HEK293T (cell line): ENCODE measurements at places on chromosomes 6 and 20.

GRCh38 chr6:87925373-87926060, 122.1 kb upstream of the SPACA1 start:
- no peak for DNase-seq

DNA sequence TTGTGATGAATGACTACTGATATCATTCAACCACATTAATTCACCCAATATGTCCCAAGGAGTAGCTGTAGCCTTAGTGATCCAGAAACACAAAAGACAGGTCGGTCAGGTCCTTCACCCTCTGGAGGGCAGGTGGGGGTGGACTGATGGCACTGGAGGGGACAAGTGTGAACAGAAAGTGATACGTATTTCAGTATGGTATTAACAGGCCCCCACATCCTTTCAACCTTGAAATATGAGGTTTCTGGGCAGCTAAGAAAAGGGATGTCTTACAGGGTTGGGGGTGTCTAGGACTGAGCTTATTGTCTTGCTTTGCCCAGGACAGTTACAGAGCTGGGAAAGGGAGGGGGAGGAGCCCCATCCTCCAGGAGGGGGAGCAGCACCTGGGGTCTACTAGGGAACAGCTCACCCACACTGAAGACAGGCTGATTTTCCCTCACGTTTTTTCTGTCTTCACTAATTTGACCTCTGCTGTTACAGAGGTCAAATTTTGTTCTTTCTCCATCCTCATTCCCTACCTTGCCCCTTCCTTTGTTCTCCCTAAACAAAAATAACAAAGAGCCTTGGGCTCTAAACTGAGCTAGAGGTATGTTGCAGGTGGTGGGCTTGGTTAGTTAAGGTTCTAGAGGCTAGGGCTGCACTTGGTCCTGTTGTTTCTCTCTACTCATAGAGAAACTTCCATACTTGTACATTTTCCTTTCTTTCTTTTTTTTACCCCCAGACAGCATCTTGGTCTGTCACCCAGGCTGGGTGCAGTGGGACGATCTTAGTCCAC, 38.0 kb upstream of the EEF1A1 start:
- no peak for DNase-seq

- no peak for DNase-seq
Observed at GRCh38 chr6:158172001-158172400, 3.9 kb downstream of the GTF2H5 start.

DNA sequence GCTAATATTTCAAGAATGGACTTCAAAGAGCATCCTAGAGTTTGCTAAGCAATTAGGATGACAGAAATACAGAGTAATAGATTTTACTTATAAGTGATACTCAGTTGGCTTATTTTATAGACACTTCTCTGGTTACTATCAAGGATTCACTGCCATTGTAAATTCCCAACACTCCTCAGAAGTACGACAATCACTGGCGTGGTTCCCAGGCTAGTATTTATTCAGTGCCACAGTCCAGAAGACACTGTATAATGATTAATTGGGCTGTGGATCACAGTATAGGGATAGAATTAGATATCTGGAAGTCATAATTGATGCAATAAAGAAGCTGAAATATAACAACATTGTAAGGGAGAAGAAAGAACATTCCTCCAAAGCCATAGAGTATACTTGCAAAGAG, 15.7 kb downstream of the MANEA start:
- DNase-seq: no peak

DNA sequence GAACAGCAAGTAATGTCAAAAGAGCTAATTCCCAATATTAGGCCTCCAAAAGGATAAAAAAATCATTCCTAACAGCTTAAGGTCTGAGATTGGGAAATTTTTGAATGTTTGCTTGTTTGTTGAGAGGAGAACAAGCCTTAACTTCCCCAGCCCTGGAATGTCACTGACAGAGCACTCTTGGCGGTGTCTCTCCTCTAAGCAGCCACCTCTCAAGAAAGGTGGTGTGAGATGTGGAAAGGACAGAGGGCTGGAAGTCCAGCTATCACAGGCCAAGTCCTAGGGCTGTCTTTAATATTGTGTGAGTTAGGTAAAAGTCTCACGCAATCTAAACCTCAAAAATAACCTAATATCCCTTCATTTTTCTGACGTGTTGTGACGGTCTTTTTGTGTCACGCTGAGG, 101.6 kb downstream of the MTFR2 start:
- DNase-seq: no peak

DNA sequence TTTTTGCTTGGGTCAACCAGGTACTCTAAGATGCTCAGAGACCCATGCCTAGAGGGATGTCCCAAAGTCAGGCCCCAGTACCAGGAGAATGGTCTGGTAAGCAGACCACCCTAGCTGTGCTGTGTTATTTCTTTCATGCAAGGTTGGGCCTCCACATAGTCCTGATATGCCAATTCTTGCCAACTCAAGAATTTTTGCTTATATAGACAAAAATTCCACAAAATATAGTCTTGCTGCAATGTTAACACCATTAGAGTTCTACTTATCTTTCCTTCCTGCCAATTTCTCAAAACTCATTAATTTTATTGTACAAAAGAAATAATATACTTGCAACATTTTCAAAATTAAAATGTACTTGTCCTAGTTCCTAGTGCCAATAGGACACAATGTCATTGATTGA, 33.9 kb upstream of the TINAG start:
- DNase-seq: no peak

GRCh38 chr6:92433911-92434310, 985.4 kb downstream of the EPHA7 start:
- DNase-seq: no peak

DNA sequence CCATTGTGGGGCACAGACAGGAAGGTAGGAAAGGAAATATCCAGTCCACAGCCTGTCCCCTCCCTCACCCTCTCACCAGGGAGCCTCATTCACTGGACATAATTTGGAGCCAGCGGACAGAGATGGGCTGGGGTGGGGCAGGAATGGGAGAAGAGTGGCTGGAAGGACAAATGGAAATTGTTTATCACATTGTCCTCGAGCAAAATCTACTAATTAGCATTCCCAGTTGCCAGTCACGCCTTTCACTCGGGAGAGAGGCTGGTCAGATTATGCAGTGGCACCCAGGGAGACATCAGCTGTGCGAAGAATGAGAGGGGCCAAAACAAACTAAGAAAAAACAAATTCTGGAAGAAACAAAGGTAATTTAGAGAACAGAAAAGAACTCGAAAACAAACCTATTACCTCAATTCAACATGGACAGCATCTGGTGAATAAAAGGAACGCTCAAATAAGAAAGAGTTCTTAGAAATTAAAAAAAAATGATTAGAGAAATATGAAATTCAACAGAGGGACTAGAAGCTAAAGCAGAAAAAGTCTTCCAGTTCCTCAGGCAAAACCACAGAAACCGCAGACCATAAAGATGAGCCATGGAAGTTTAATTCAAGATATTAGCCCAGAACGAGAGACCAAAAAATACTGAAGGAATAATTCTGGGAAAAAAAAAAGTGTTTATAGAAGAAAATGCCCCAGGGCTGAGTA, 108.5 kb upstream of the RALGAPA2 start:
- no peak for DNase-seq

- DNase-seq: no peak
Observed at GRCh38 chr20:21179757-21180156, 53.9 kb downstream of the KIZ start.

DNA sequence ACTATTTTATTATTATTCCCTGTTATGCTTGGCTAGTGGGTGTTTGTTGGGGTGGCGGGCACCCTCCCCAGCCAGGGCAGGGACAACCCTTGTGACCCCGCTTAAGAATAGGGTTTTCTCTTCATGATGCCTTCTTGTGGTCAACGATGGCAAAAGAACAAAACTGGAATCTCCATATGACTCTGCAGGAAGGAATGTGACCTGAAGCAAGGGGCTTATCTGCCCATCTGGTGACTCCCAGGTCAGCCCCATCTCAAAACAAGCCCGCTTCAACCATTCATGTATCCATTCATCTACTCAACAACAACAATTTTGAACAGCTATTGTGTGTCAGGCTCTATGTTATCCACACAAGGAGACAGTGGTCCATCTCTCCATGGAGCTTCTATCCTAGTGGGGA, 30.9 kb upstream of the TGM6 start:
- no peak for DNase-seq

- DNase-seq: no peak
Observed at GRCh38 chr6:85403331-85404015, 46.4 kb upstream of the NT5E start.

DNA sequence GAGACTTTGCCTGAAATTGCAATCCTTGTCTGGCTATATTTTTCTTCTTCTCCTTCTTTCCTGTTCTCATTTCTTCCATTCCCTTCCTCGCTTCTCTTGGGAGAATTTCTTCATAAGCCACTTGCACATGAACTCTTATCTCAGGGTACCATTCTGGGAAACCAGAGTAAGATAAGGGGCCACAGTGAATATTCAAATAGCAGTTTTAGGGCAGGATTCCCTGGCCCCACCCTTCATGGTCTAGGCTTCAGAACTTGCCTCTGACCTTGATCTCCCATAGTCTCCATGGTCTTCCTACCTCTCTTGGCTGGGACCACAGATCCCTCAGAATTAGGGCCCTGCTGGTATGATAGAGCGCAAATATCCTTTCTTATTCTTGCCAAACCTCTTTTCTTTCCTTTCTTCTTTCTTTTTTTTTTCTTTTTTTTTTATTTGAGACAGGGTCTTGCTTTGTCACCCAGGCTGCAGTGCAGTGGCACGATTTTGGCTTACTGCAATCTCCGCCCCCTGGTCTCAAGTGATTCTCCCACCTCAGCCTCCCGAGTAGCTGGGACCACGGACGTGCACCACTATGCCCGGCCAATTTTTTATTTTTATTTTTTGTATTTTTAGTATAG, 123.0 kb upstream of the CITED2 start:
- no peak for DNase-seq

DNA sequence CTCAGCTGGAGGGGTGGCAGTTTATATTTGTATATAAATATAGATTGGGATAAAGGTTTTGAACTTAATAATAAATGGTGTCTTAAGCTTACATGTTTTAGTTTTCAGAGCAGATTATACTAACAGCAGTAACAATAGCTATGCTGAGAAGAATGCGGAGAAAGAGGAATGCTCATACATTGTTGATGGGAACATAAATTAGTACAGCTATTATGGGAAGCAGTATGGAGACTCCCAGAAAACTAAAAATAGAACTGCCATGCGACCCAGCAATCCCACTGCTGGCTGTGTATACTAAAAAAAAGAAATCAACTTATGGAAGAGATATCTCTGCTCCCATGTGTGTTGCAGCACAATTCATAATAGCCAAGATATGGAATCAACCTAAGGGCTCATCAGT, 127.9 kb downstream of the BCKDHB start:
- no peak for DNase-seq

DNA sequence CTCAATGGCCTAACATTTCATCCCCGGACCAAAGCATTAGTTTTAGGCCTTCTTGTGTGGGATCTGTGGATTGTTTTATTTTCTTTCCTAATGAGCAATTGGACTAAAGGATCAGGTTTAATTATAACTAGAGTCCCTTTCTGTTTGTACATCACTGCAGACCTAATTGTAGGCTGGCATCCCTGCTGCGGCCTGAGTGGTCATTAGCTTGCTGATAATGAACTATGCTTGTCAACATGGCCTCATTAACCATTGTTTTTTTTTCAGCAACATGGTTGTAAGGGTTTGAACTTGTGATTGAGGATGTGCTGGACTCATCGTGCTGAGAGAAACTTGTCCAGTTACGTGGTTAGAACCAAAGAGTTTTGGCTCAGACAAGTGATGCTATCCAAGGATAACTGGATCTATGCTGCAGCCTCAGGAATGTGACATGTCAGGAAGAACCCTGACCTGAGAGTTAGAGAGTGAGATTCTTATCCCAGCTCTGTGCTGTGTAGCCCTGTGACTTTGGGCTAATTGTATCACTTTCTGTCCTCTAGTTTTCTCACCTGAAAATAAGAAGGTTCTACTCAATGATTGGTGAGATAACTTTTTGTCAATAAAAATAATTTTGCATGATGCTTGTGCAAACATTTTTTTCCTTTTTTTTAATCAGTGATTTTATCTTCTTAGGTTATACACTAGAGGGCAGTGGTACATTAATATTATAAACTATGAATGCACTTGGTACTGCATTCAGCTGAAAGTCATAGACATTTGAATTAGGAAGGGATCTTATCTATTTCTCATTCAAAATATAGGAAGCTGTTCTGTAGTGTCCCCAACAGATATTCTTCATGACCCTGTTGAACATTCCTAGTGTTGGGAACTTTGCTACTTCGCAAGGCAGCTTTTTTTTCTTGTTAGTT, 140.9 kb downstream of the RNF144B start:
- DNase-seq: no peak

DNA sequence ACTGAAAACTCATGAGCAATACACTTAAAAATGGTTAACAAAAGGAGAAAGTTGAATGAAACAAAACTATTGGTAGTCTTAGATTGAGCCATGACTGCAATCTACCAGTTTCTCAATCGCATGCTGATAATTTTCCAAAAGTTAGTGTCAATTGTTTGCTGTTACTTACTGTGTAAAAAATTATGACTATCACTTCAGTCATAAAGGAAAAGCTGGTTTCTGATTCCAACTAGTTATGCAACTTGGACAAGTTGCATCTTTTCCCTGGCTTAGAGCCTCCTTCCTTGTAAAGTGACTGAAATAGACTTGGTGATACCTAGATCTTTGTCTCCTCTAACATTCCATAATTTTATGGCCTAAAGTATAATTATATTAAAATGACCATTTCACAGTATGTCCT, 88.3 kb upstream of the PAK5 start:
- DNase-seq: no peak

DNA sequence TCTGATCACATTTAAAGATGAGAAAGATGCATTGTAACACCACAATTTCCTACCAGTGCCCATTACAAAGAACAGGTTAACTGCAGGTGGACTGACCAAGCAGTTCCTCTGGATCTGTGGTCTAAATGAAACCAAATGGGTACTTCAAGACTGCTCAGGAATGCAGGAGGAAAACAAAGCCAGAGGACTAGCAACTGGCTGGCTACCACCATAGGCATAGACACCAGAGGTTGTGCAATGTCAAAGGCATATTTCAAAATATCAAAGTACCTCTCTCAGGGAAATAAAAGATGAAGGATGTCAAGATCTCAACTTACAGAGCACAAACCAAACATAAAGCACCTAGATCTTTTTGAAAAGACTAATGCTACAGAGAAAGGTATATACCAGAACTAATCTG, 65.5 kb downstream of the GMDS start:
- no peak for DNase-seq

DNA sequence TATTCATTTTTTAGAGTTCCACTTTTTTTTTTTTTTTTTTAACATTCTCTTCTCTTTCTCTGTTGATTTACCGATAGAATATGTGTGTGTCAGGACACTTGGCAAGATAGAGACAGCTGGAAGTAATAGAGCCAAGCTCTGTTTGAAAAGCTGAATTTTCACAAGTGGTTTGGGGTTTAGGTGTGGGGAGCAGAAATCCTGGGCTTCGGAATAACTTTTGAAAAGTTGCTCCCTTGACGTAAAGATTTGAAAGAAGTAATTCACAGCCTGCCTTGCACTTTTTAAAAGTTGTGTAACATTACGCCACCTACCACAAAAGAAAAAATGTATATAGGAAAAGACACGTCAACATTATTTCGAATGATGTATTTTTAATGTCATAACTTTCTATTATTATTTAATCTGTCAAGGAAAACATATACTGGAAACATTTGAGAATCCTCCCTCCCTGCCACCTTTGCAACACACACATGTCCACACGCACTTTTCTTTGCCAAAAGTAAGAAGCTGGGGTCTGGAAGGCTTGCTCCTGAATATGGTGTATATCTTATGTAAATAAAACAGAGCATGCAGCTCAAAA, 917.9 kb downstream of the KIF16B start:
- DNase-seq: no peak

- no peak for DNase-seq
Observed at GRCh38 chr6:140806431-140806830, 1326.3 kb upstream of the GJE1 start.

- DNase-seq: no peak
Observed at GRCh38 chr20:58392286-58392685, 3.3 kb downstream of the VAPB start.
